ENCODE measurements at places on chromosomes 2 and 18.

DNA sequence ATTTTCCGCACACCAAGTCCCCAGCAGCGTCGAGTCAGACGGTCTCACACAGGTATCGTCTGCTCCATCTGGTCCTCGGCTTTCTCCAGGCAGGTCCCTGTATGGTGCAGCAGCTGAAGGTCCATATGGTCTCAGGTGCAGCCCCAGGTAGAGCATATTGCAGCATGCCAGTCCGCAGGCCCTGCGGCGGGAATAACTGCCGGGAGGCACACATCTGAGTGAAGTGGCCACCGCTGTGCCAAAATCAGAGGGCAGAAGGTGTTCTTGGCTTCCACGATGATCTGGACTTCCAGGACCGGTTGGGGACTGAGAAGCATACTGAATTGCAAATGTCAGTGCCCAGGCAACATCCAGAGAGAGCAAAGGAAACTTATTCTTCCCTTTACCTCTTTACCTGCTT is 320.3 kb downstream of the RNF144A start:
- no peak for DNase-seq

- no peak for DNase-seq
These were observed 111.2 kb upstream of the ID2 start for GRCh38 chr2:8570637-8571036.

- no peak for DNase-seq
These were observed 741.0 kb downstream of the PLCL1 start for GRCh38 chr2:198545411-198545810.

DNA sequence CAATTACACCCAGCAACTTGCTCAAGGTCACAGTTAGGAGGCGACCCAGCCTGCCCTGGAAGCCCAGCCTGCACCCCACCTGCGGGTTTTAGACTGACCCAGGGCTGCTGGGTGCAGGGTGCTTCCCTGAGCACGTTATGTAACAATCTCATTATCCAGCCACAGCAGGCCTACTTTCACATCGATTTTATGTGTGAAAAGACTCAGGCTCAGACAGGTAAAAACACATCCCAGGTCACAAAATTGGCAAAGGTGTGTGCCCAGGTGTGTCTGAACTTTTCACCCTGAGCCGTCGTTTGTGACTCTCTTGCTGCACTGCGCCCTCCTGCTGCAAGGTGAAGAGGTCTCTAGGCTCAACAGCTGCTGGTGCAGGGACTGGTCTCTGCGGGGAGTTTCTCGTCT is 668.2 kb upstream of the HS6ST1 start:
- no peak for DNase-seq

DNA sequence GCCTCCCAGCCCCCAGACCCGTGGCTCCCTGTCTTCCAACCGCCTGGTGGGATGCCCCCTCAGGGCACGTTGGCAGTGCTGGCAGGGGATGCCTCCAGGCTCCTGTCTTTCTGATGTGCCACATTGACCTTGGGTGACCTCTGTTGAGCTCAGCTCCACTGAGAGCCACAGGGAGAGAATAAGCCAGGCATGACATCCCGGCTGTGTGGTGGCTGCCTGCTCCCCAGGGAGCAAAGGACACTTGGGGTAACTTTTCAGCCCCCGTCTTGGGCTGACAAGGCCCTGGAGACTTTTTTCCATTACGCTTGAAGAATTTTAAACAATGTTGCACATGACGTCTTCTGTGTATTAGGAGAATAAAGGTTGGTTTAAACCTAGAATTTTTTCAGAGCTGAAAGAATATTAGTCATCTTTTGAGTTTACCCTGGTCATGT is 246.0 kb downstream of the TSN start:
- no peak for DNase-seq

DNA sequence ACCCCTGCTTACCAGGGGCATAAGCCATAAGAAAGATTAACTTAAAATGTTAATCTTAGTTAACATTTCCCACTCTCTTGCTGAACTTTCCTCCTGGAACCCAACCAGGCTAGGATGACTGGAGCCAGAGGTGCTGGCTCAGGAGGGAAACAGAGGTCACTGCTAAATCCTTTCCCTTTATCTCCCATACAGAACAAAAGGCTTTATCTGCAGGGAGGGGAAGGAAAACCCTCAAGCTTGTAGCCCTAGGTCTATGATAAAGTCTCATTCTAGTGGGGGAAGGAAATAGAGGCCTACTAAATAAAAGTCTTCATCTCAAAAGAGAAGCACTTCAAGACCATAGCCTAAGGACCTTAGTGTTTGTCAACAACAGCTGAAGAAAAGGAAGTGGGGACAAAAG is 18.6 kb downstream of the HIBCH start:
- DNase-seq, result no peak

- no peak for DNase-seq
These were observed 20.1 kb upstream of the ACMSD start for GRCh38 chr2:134818321-134818720.

GRCh38 chr2:194003911-194004310 is 1653.1 kb upstream of the SLC39A10 start:
- no peak for DNase-seq

DNA sequence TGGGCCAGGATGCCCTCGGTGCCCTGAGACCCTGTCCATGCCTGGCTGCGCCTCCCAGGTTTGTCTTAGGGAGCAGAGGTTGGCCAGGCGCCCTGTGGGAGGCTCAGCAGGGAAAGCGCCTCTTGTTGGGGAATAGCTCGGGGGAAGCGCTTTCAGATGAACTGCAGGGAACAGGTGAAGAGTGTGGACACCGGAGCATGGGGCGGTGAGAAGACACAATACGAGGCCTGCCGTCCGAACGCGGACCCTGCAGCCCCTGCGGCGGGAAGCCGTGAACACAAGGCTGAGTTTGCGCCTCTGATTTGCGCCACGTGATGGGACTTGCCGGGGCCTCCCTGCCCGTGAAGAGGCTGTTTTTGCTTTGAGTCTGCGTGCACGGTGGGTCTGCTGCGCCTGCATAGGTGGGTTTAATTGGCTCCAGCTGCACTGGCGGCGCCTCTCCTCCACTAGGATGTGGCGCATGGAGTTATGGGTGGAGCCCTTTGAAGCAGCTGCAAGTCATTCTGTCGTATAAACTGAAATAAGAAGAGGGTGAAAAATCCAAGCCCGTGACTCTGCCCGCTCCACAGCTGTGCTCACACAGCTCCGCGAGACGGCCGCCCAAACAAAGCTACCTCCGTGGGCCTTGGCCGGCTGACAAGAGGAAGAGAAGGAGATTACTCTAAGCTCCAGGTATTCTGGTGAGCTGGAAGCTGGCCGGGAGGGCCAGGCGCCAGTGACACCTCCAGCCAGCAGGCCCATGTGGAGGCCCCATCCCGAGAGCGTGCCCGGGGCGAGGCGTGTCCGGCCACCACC is 103.5 kb upstream of the CTDP1 start:
- DNase-seq, result no peak

DNA sequence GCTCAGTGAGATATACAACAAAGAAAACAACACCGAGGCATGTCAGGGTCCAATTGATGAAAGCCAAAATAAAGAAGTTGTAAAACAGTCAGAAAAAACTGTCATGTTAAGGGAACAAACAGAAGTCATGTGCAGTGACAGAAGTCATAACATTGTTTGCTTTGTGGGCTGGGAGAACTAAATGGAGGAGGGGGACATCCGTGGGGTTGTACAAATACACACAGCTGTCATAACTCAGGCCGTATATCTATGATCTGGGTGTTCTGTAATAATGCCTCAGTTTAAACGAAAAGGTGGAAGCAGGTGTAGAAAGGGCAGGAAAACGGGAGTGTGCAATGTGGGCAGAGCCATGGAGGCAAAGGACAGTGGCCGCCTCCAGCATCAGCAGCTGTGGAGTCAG is 27.3 kb downstream of the TIMM21 start:
- no peak for DNase-seq

GRCh38 chr2:40258135-40258457 is 193.8 kb downstream of the SLC8A1 start:
- no peak for DNase-seq

DNA sequence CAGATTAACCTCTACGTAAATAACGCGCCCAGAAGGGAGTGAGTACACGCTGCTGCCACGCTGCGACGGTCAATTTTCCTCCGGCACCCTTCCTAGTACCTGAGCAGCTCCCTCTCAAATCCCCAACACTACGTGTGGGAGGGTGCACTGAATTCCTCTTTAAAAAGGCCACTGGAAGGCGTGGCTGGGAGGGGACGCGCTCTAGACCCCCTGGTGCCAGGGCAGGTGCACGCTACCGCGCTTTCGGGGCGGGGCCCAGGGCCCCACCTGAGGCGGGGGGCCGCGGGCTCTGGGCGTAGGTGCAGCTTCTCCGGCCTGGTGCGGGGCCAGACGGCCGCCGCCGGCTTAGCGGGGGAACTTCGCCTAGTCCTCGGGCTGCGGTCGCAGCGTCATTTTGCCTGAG is 668 bp upstream of the ANKRD12 start:
- peak; percentile 46 for DNase-seq

DNA sequence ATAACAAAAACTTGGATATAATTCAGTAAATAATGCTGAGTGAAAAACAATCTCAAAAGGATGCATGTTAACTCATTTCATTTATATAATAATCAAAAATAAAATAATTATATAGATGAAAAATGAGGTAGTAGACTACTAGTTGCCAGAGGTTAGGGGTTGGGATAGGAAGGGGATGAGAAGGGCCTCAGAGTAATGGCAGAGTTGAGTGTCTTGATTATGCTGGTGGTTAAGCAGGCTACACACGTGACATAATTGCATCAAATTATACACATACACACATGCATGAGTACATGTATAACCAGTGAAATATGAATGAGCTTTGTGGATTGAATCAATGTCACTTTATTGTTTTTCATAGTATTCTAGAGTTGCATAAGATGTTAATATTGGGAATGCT is 201.0 kb downstream of the RIT2 start:
- no peak for DNase-seq

GRCh38 chr2:10526281-10527000 is 78.3 kb upstream of the ODC1 start:
- DNase-seq, result no peak

- no peak for DNase-seq
These were observed 160.0 kb upstream of the MYO3B start for GRCh38 chr2:170017860-170018532.

DNA sequence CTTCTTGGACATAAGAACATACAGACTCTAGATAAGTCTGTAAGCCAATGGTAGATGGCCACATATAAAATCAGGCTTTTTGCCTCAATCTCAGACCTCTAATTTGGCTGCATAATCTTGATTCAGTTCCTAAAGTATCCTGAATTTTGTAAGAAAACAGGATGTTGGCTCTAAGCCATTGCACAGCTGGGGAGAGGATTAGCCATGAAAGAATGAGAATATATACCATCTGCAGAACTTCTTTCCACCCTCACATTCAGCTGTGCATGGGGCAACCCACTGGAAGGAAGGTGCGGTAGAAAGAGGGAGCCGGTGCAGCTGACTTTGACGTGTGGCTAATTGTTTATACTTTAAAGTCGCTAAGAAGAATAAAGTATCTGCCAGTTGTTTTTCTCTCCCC is 1061.6 kb upstream of the FAM98A start:
- no peak for DNase-seq

- no peak for DNase-seq
These were observed 472.6 kb upstream of the NETO1 start for GRCh38 chr18:73340135-73340977.

DNA sequence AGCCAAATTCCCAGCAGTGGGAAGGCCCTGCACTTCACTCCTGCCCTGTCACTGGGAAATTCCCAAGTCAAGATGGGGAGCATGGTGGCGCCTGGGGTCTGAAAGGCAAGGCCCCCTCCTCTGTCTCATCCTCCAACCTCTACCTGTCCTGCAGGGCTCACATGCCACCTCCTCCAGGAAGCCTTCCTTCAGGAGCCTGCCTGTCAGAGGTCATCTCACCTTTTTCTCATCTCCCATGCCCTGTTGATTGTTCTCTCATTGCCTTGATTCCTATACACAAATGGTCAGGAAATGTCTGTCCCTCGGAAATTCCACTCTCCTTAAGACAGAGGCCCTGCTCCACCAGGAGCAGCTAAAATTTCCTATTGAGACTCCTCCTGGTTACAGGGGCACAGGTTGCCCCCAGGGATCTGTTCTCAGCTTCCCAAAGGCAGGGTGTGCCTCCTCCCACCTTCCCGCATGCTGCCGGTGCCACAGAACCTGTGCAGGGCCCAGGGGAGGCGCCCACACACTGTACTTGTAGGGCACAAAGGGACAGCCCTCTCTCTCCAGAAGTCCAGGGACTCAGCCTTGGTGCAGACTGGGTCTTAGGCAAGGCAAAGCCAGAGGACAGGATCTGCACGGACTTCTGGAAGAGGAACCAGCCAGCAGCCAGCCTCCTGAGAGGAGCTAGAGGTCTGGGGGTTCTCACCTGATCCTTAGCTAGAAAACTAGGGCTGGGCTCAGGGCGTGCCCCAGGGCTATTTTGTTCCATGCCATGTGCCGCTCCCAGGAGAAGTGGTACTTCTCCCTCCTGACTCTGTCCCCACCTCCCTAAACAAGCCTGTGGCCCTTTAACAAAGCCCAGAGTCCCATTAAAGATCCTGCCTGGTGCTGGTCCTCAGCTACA is 12.9 kb downstream of the HES6 start:
- no peak for DNase-seq

DNA sequence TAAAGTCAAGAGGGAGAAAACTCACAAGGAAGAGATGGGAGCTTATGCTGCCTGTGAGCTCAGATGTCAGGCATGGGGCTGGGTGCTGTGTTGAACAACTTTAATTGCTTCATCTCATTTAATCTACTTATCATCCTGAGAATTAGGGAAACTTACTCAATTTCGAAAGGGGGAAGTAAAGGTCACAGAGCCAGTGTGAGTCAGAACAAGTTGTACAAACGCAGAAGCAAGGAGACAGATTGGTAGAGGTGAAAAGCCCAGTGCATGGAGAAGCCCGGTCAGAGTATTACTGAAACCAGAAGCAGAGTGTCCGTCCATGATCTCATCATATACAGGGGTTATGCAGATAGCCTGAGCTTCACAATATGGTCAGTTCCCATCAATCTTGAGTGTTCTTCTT is 281.1 kb upstream of the POU3F3 start:
- no peak for DNase-seq

GRCh38 chr2:219414857-219415256 is 3.3 kb upstream of the DES start:
- no peak for DNase-seq

- no peak for DNase-seq
These were observed 621.9 kb downstream of the RNF144A start for GRCh38 chr2:7539077-7539476.

GRCh38 chr18:9337873-9338272 is 3.3 kb downstream of the TWSG1 start:
- DNase-seq, result no peak

GRCh38 chr2:41920181-41920580 is 127.6 kb upstream of the PKDCC start:
- DNase-seq, result no peak

DNA sequence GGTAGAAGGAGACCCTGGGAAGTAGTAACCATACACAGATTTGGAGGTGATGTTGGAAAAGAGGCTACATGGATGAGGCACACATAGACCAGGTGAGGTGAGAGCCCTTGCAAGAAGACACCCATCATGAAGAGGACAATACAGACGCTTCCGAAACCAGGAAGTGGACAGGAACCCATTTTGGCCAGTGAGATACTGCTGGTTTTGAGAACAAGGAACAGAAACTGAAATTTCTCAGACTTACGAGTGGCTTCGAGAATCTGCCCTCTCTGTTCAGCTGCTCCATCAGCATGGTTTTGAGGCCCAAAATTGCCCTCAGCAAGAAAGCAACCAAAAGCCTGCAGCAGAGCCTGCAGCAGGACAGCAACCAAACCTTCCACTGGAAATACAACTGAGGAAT is 479.1 kb upstream of the NRXN1 start:
- no peak for DNase-seq
